Hepatocyte (in vitro differentiated cells): ENCODE measurements at places on chromosomes 13 and 19.
A peak's percentile ranks its signal among the peaks of the same experiment; 100 is the strongest.

- no peak for DNase-seq
Observed at GRCh38 chr13:73096638-73097037, 37.8 kb downstream of the KLF5 start.

DNA sequence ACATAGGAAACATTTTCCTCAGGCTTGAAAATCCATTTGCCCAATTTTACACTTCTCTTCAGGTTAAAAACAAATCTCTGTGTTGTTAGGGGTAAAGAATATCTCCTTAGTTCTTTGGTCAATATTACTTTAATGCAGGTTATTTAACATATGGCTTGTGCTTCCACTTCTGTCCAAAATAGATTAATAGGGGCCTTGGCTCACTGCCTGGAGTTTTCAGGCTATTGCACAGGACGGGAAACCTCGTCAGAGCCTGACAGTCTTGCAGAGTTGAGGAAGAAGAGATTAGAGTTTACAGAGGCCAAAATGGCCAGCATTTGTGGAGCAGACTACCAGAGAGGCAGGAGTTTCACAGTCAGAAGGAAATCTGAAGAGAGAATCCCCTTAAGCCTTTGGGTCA is 863.9 kb upstream of the GPC6 start:
- no peak for DNase-seq

- no peak for DNase-seq
Observed at GRCh38 chr13:79311386-79311785, 94.7 kb downstream of the RBM26 start.

DNA sequence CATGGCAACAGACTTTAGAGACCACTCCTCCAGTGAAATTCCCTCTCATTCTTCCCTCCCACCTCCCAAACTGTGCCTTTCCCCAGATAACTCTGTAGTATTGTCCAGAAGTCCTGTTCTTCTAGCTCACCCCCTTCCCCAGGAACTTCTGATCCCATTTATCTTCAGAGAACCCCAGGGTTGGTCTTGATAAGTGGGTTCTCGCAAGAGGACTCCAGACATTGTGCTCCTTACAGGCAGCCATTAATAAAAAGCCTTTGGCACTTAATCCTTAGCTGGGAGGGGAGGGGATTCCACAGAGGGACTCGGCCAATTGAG is 1.9 kb downstream of the LTBP4 start:
- DNase-seq, result no peak

GRCh38 chr13:97191142-97191541 is 31.0 kb upstream of the MBNL2 start:
- no peak for DNase-seq

- DNase-seq, result no peak
Observed at GRCh38 chr13:30796631-30797601, 61.6 kb downstream of the ALOX5AP start.

DNA sequence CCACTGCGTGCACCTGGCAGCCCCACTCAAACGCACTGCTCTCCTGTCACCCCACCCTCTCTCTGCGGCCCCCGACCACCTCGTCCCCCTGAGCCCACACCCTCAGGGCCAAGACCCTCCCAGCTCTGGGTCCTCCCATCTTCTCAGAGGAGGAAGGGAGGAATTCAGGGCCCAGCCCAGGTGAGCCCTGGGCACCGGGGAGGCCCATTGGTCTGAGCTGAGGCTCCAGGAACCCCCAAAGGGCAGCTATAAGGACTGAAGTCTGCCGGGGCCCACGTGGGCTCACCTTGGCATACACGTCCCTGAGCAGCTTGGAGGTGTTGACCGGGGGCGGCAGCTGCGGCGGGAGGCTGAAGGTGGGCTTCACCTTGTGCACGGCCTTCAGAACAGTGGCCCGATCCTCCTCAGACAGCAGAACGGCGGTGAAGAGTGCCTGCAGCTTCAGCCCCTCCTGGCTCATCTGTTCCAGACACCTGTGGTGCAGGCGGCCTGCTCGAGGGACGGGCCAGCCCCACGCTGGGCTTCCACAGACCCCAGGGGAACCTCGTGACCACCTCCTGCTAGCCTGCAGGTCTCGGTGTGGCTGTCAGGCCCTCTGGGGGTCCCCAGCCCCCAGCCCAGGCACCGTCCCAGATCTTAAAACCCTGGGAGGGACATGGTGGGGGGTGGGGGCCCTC is 8.8 kb downstream of the POLRMT start:
- DNase-seq, result no peak

DNA sequence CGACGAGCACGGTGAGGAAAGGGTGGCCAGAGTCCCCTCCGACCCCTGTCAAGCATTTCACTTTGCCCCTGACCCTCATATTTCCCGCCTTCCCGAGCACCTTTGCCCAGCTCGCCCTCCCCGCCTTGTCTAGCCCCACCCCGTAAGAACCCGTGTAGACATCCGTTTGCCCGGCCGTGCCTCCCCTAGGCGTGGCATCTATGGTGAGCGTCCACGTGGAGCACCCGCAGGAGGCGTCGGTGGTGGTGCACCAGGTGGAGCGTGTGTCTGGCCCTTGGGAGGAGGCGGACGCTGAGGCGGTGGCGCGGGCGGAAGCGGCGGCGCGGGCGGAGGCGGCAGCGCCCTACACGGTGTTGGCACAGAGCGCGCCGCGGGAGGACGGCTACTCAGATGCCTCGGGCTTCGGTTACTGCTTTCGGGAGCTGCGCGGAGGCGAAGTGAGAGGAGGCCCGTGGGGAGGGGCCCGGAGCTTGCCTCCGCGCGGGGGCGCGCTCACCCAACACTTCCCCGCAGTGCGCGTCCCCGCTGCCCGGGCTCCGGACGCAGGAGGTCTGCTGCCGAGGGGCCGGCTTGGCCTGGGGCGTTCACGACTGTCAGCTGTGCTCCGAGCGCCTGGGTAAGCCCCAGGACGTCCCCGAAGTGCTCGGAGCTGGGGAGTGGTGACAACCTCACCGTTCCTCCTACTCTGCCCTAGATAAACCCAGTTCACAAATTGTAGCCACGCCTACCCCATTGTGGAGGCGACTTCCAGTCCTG is 4.2 kb downstream of the LTBP4 start:
- peak; percentile 84 for DNase-seq

GRCh38 chr13:73467125-73467524 is 408.3 kb downstream of the KLF5 start:
- DNase-seq, result no peak

DNA sequence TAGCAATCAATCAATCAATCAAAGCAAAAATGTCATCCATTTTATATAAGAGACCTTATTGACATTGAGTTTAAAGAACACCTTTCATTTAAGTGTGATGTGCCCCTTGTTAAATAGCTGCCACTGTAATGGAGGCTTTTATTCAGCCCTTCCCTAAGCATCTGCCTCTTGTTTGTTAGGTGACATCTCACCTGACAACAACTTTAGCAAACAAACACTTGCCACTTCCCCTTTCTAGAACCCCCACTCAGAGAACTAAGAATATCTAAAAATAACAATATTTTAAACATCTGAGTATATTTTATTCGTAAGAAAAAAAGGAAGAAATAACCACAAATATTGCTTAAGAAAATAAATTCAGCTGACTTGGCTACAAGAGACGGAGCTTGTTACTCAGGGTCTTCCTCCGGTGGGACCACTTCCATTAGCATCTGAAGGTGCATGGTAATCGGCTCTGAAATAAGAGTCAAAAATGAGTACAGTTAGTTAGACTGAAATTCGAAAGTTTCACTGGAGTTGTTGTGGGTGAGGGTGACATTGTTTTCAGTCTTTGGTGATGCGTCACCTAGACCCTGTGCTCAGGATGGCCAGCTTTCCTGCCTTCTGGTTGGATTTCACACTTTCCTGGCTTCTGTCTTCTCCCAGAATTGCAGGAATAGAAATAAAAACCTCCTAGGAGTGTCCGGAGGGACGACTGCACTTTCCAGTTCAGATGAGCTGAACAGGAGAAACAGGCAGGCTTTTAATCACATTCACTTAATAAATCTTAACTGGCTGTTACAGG is 39.1 kb downstream of the SLC7A9 start:
- DNase-seq, result no peak

DNA sequence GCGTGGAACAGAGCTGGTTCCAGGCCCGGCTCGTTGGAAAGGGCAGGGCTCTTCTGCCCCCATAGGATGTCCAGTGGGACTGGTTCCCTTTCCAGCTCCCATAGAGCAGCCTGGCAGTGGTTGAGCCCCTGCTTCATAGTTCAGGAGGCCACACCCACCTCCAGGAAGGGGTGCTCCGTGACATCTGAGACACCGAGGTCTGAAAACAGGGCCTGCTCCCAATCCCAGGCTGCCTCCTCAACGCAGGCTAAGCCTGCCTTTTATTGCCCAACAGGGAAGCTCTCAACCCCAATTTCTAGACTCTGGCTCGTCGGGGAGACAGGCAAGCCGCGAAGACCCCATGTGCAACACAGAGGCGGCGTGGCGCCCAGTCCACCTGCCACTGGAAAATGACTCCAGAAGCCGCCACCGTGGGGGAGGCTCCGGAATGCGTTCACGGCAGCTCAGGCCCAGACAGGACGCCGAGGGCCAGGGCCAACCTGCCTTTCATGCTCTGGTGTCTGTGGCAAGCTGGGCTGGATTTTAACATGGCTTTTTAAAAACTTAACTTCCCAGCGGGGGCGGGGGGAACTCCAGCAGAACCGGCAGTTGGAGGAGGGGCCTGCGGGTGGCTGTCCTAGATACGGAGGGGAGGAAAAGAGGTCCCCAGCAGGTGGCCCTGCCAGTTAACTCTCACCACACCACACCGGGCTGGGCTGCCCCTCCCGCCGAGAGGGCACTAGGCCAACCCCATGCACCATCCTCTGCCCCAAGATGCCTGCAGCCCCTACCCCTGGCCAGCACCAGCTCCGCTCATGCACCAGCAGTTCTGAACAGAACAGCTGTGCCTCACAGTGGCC is 17.9 kb upstream of the TINCR start:
- DNase-seq, result no peak

- DNase-seq, result no peak
Observed at GRCh38 chr13:63942372-63942771, 2526.7 kb upstream of the PCDH20 start.

GRCh38 chr13:24734950-24735349 is 29.0 kb upstream of the RNF17 start:
- no peak for DNase-seq

DNA sequence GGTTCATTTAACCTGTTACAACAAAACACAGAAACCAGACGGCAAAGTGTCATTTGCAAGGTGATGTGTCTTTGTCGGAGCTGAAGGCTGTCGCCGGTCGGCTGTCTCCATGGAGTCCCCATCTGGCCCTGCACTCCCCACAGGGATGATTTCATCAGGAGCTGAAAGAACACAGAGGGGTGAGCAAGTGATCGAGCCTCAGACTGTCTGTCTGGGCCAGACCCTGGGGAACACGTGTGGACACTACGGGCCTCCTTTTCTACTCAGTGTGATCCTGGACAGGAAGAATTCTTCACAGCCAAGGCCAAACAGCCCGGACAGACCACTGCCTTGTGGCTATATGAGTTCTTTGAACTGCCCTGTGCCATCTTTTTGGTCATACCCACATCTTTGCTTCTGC is 85.1 kb downstream of the RNASEH2B start:
- no peak for DNase-seq

DNA sequence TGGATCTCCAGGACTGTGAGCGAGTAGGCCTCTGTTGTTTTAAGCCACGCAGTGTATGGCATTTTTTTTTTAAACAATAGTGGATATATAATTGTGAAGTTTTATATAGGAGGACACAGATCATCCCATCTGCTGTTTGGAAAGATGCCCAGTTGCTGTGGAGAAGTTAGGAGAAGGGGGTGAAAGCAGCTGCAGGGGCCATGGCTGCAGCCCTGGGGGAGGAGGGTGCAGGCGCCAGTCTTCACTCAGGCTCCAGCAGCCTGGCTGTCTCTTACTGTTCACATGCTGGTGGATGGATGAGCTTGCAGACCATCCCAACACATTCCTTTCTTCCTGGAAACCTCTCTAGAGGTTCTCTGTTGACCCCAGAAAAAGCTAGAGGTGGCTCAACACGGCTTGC is 242.3 kb downstream of the TEX29 start:
- no peak for DNase-seq

GRCh38 chr13:31444266-31444856 is 244.6 kb downstream of the B3GLCT start:
- no peak for DNase-seq

DNA sequence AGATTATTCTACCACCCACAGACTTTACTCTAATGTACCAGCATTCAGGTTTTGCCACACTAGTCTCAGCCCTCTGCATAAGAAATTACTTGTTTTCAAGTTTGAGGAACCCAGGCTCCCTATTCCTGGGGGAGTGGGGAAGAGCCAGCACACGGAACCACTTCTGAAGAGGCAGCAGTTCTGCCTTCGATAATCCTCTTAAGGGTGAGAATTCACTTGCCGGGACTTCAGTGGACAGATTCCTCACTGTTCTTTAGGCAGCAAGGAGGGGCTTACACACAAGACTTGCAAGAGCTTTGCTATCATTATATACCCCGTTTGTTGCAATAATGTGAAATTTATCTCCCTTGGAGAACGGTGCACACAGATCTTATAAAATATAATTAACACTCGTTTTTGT is 133.1 kb downstream of the ABCC4 start:
- no peak for DNase-seq

- DNase-seq, result no peak
Observed at GRCh38 chr19:34337739-34338138, 27.3 kb upstream of the GPI start.

DNA sequence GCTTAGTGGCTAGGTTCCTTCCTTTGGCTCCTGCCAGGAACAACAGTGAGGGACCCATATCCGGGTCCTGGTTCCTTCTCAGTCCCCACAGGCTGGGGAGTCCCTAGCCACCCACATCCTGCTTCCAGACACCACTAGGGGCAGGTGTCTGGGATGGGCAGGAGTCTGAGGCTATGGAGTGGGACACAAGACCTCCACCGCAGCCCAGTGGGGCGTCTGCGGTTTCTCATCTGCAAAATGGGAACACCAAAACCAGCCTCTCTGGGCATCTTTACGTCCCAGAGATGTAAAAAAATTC is 879 bp upstream of the FCGBP start:
- no peak for DNase-seq

- no peak for DNase-seq
Observed at GRCh38 chr19:46579361-46579879, 21.7 kb upstream of the CALM3 start.

DNA sequence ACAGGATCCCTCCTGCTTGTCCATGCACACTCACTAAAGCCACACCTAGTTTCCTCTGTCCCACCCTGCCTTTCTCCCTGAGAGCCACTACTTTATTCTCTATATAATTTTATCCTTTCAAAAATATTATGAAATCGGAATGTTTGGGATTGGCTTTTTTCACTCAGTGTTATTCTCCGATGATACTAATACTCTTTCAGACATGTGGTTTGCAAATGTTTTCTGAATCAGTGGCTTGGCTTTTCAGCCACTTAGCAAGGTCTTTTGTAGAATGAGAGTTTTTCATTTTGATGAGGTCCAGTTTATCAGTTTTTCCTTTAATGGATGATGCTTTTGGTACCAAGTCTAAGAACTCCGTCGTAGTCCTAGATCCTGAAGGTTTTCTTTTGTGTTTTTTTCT is 11.6 kb downstream of the SPATA13 start:
- DNase-seq, result no peak

DNA sequence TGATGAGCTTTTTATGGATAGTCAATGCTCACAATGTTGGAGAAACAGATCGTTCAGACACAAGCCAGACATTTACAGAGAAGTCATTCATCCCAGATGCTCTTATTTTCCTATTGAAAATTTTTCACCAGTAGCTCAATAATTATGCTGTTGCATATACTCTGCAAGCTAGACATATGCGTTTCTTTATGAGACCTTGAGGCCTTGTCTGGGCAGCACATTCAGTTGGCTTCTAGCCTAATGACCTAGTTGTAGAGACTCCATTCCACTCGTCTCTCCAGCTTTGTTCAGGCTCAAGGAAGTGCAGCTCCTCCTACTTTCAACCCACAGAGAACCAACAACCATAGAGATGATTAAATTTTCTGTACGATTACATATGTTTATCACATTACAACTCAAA is 237.7 kb downstream of the MZT1 start:
- DNase-seq, result no peak

GRCh38 chr19:39308531-39309304 is 11.9 kb downstream of the LRFN1 start:
- DNase-seq, result peak; percentile 60
